LNCaP clone FGC (cell line): ENCODE measurements at places on chromosomes 2 and 18.

- DNase-seq = no peak
Observed at GRCh38 chr2:10007435-10007834, 35.9 kb upstream of the KLF11 start.

DNA sequence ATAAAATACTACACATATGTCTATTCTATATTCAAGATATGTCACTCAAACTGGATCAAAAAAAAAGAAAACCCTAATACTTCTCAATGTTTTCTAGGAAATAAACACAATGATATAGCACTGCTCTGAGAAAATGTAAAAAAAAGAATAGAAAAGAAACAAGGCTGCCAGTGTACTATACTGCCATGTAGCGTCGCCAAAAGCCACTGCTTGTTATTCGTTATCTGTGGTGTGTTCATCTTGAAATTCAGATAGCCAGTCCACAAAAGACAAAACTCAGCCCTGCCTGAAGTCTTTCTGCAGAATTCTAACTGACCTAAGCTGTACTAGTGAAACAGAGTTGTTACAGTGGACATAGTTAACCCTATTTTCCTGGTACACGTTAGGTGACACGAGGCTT lies 12.2 kb upstream of the YPEL5 start:
- DNase-seq = no peak

GRCh38 chr2:151337643-151338042 lies 19.7 kb upstream of the TNFAIP6 start:
- DNase-seq = no peak

- DNase-seq = peak; percentile 37
Observed at GRCh38 chr2:102789349-102790090, 27.7 kb downstream of the TMEM182 start.

DNA sequence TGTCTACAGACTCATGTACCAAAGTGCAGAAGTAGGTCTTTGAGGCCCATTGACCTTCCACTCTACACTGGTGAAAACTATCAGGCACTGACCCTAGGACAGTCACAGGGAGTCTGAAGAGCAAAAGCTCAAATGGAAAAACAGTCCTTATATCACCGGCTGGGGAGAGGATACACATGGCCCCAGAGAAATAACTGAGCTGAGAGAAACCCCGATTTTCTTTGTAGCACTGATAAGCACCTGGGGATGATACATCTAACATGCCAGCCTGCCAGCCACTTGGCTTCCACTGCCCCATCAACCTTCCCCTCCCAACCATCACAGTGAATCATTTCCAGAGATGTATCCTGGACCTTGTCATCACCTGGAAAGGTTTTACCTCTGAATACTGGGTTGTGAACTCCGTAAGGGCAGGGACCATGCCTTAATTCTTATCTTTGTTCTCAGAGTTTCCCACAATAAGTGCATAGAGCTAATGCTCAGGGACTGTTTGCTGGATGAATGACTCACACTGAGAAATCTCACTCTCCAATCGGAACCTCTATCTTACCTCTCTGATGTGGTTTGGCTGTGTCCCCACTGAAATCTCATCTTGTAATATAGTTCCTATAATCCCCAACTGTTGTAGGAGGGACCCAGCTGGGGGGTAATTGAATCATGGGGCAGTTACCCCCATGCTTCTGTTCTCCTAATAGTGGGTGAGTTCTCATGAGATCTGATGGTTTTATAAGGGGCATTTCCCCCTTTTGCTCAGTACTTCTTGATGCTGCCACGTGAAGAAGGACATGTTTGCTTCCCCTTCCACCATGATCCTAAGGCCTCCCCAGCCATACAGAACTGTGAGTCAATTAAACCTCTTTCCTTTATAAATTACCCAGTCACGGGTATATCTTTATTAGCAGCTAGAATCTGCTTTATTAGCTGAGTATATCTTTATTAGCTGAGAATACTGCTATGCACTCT lies 37.1 kb downstream of the EVA1A start:
- no peak for DNase-seq

- no peak for DNase-seq
Observed at GRCh38 chr2:98912221-98912851, 23.7 kb downstream of the CRACDL start.

- no peak for DNase-seq
Observed at GRCh38 chr18:12769644-12770440, 67.0 kb downstream of the PSMG2 start.

GRCh38 chr2:159938395-159938794 lies 124.0 kb downstream of the PLA2R1 start:
- no peak for DNase-seq

GRCh38 chr18:3118195-3119010 lies 101.4 kb downstream of the MYOM1 start:
- DNase-seq = no peak

DNA sequence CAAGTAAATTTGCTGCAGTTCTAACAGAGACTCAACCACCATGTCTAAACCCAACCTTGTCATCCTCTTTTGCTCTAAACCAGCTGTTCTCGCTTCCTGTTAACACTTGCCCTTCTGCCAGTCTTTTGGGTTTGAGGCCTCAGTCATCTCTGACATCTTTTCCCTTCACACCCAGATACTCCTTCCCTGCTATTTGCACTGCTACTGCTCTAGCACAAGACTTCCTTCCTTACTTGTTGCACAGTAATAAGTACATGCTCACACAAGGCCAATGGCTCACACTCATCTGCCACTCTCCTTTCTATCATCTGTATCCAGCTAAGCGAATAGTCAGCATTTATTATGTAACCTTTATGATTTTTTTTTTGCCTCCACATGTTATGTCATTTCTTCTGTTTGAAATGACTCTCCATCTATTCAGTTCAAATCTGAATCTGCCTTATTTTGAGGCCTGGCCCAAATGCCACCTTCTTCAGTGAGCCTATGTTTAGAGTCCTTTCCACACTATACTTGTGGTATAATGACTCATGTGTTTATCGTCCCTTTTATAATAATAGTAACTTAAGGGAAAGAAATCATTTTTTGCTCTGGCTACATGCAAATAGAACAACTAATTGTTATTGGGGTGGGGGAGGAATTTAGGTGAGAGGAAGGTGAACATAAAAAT lies 22.5 kb upstream of the CDKL4 start:
- no peak for DNase-seq

GRCh38 chr2:66490588-66491001 lies 55.7 kb downstream of the MEIS1 start:
- peak; percentile 95 for DNase-seq

- DNase-seq = no peak
Observed at GRCh38 chr2:229539628-229540027, 174.7 kb downstream of the DNER start.

- DNase-seq = no peak
Observed at GRCh38 chr2:25056098-25056821, 14.4 kb downstream of the EFR3B start.

DNA sequence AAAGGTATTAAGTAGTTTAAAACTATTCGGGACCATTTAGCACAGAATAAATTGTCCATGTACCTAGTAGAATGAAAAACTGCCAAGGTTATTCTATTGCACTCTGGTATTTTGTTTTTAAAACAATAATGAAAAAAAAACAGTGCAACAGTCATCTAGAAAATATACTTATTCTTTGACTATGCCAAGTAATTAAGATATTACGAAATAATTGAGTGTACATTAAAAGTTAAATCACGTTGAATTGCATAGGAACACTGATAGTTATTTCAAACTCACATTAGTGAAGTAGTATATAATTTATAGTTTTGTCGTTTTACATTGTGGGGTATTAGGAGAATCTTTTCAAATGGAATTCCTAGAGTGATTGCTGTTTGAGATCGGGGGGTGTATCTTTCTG lies 20.1 kb downstream of the R3HDM1 start:
- DNase-seq = no peak

GRCh38 chr18:79819968-79820351 lies 22.2 kb downstream of the KCNG2 start:
- no peak for DNase-seq

GRCh38 chr2:186927867-186928191 lies 78.9 kb upstream of the ZSWIM2 start:
- DNase-seq = no peak

DNA sequence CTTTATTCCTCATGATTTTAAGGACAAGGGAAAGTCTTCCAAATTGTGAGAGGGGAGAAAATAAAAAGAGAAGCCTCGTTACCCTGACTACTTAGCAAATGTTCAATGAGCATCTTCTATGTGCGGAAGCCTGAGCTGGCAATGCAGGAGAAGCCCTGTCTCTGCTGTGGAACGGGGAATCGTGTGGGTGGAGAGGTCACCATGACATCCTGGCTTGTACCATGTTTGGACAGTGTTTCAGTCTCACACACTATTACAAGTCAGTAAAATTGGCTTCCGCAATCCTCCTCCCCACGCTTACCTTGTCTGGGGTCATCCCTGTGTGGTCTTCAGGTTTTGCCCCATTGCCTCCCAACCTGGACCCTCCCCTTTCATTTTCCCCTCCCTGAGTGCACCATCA lies 65.0 kb upstream of the PPM1B start:
- DNase-seq = no peak

GRCh38 chr2:218476676-218477075 lies 57.8 kb downstream of the VIL1 start:
- DNase-seq = no peak

DNA sequence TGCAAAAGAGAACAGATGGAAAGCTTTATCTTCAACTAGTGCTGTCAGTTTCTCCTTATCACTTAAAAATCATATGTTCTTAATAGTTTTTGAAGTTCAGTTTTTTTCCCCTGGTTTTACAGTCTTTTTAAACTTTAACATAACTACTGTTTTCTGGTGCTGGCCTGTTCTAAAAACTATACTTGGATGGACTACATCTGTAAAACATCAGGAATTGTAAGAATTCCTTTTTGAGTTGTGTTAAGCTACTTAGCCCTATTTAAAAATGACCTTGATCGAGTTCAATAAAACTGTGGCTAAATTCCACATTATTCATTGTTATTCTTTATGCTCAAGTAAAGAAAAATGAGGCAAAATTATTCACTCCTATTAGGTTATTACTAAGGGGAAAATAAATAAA lies 397.7 kb downstream of the NUP35 start:
- DNase-seq = no peak

DNA sequence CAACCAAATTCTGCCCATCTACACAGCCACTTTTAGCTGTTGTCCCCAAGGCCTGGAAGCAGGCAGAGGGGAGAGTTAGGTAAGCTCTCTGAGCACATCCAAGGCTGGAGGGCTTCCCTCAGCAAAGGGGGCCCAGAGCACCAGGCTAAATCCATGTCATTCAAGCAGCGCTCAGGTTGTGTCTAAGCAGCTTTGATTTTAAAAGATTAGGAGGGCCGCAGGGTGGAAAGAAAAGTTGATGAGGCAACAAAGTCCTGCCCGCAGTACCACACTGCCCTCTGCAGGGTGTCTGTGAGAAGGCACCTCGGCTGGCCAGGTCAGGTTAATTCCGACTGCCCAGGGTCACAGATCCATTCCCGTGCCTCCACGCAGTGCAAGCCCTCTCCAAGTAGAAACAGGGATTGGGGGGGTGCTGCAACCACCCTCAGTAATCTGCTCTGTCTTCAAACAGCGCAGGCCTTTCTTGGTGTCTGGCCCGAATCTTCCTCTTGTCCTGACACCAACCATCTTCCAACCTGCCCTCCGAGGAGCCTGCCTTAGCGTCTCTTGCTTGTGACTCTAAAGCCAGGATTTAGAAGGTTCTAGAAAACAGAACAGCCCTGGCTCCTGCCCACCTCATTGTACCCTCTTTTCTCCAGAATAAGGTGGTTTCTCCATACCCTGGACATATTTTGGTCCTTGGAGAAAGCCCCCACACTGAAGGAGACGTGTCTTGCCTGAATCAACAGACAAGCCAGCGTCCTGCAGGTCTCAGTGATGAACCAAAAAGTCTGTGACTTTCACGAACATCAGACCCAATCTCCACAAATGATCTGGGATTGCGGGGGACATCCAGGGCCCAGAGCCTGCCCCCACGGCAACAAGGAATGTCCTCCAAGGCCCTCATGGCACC lies 289.2 kb downstream of the TNS1 start:
- DNase-seq = no peak

GRCh38 chr2:16626497-16626896 lies 39.1 kb downstream of the CYRIA start:
- DNase-seq = no peak
